ENCODE measurements at places on chromosomes 7 and 10. TPM values are rescaled to one million over a fixed set of nuclear protein-coding genes. Genes with fewer than 3 reads are reported as not detected.

KCNK18 gene
- total RNA-seq = not detected

CTAGE8 gene
- 2.5 TPM for total RNA-seq

ITGB8 gene
- 34.2 TPM for total RNA-seq

SCART1 gene
- 1.00 TPM for total RNA-seq

DDIT4 gene
- 165 TPM for total RNA-seq

GRCh38 chr7:84271543-84271942, 77.0 kb upstream of the SEMA3A start:
- H3K27me3 ChIP-seq = no peaks in the 10 kb centered on the region
- H3K4me1 ChIP-seq = peaks cover 10% of the 10 kb centered on the region
- no peak overlapping the region for H3K4me3 ChIP-seq
- H3K36me3 ChIP-seq = no peaks in the 10 kb centered on the region
- no peak overlapping the region for H3K27ac ChIP-seq

GRCh38 chr10:14530465-14530864, 199.7 kb upstream of the FRMD4A start:
- no peak for DNase-seq
- peak overlapping the region; percentile 52 for H3K27ac ChIP-seq
- H3K4me1 ChIP-seq = peaks cover 36% of the 10 kb centered on the region
- no peaks in the 10 kb centered on the region for H3K27me3 ChIP-seq
- no peak overlapping the region for H3K4me3 ChIP-seq

GRCh38 chr10:73773152-73773879, 8.5 kb upstream of the CHCHD1 start:
- DNase-seq = no peak
- H3K36me3 ChIP-seq = no peaks in the 10 kb centered on the region
- peak overlapping the region; percentile 99 for H3K27ac ChIP-seq
- no peaks in the 10 kb centered on the region for H3K27me3 ChIP-seq

DNA sequence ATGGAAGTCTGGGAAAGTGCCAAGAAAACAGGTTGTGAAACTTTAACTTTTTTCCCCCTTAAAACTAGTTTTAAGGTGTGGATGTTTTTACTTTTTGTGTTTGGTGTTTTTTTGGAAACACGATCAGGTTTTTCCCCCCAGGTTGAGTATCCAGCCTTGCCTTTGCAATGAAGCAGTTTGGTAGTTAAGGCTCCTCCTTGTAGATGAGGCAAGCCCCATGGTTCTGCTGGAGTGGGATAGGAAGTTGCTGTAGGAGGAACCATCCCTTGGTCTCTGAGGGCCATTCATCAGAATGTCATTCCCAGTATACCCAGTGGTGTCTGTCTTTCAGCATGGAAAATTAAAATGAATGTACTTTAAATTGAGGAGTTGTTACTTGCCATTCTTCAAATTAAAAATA, 2.7 kb downstream of the CUL1 start:
- DNase-seq = no peak
- peaks cover 39% of the 10 kb centered on the region for H3K4me1 ChIP-seq
- H3K27ac ChIP-seq = peak overlapping the region; percentile 100

- H3K27me3 ChIP-seq = no peaks in the 10 kb centered on the region
- H3K36me3 ChIP-seq = peaks cover 5% of the 10 kb centered on the region
These were observed 39.3 kb downstream of the SEPTIN7 start for GRCh38 chr7:35839860-35840854.

DNA sequence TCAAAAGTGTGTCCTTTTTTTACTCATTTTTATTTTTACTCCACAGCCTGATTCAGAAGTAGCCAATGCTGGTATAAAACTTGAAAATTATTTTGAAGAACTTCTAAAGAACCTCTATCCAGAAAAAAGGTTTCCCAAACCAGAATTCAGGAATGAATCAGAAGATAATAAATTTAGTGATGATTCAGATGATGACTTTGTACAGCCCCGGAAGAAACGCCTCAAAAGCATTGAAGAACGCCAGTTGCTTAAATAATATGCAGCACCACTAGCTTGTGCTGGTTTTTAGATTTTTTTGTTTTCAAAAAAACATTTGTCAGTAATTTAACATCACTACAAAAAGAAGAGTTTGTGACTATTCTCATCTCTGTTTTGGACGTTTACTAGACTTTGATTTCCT, 116.5 kb downstream of the SVOPL start:
- no peak for DNase-seq
- H3K4me1 ChIP-seq = no peaks in the 10 kb centered on the region
- no peaks in the 10 kb centered on the region for H3K27me3 ChIP-seq
- no peaks in the 10 kb centered on the region for H3K36me3 ChIP-seq

DNA sequence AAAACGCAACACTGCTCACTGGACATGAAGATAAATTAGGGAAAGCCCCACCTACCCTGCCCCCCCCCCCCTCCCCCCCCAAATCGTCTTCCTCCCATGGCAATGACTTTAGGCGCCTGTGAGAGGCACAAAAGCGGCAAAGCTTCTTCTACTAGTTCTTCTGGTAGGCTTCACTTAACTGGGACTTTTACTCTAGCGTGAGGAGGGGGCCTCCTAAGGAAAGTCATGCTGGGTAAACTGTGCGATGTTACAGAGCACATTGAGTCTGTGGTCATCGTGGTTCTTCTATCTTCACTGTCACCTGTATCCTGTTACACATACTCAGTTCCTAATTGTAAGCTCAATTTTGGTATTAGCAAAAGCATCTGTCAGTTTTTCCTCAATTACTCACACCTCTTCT, 25.1 kb downstream of the HSPB1 start:
- no peak for DNase-seq
- no peaks in the 10 kb centered on the region for H3K4me1 ChIP-seq
- no peaks in the 10 kb centered on the region for H3K36me3 ChIP-seq
- no peak overlapping the region for H3K27ac ChIP-seq

DNA sequence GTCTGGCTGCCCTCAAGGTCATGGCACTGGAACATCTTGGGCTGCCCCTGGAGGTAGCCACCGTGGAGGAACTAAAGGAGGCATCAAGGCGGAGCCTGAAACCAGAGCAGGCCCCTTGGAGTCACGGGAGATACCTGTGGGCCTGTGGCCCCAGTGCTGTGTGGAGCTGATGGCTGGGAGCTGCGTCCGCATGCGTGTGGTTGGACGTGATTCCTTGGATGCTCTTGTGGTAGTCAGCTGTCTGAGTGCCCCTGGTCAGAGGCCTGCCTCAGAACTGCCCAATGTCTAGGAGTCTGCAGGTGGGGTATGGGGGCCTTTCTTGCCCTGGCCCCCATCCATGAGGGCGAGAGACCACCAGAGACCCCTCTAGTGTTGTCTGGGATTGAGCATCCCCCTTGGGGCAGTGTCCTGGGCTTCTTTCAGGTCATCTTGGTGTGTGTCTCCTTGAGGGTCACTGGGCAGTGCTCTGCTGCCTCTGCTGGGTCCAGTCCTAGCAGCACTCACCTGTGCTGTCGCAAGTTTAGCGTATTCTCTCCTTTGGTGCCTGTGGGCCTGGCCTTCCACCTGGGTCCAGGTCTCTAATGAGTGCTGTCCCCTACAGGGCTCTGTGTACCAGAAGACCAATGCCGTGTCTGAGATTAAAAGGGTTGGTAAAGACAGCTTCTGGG, 8.1 kb downstream of the PGAM2 start:
- no peaks in the 10 kb centered on the region for H3K4me1 ChIP-seq
- no peak overlapping the region for H3K4me3 ChIP-seq
- no peaks in the 10 kb centered on the region for H3K36me3 ChIP-seq
- no peak for DNase-seq
- H3K27me3 ChIP-seq = no peaks in the 10 kb centered on the region

DNA sequence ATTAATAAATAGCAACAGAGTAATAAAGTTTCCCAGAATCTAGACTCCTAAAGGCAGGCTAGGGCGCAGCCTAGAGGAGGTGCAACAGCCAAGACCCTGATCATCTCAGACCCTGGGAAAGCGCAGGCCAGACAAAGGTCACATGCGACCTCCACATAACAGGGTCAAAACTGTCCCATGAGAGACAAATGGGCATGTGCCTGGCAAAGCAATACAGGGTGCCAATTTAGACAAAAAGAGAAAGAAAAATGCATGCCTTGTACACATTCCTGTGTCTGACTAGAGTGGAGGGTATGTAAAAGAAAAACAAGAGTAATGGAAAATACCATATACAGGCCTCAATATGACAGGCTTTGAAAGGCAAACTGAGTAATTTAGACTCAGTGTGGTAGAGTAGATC, 22.2 kb downstream of the MPP7 start:
- no peak for DNase-seq
- no peaks in the 10 kb centered on the region for H3K27me3 ChIP-seq
- H3K4me1 ChIP-seq = peaks cover 8% of the 10 kb centered on the region
- H3K36me3 ChIP-seq = no peaks in the 10 kb centered on the region
- no peak overlapping the region for H3K4me3 ChIP-seq

DNA sequence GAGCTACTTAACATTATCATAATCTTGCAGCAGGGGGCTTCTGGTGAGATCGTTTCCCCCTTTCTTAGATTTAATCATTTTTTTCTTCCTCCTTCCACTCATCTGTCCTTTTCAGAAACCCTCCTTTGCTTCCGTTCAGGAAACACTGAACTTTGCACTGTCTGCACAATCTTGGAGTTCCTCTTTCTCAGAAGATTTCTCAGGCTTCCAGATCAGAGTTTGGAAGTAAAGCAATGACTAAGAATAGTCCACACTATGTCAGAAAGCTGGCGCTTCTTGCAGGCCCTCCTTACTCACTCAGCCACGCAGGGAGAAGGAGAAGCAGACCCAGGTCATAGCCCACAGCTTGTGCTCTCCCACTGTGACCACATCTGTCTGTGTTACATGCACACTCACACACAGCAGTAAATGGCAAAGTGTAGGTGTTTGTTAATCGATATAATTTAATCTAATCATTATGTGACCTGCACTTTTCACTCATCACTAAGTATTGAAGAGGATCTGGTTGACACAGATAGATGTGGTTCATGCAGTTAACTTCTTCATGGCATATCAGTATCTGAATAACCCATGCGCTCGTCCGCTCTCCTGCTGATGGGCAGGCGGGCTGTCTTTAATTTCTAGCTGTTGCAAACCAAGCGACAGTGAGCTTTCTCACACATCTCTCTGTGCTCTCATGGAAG, 30.2 kb downstream of the ALOX5 start:
- no peak overlapping the region for H3K4me3 ChIP-seq
- no peak for DNase-seq
- no peaks in the 10 kb centered on the region for H3K4me1 ChIP-seq
- H3K27ac ChIP-seq = no peak overlapping the region

DNA sequence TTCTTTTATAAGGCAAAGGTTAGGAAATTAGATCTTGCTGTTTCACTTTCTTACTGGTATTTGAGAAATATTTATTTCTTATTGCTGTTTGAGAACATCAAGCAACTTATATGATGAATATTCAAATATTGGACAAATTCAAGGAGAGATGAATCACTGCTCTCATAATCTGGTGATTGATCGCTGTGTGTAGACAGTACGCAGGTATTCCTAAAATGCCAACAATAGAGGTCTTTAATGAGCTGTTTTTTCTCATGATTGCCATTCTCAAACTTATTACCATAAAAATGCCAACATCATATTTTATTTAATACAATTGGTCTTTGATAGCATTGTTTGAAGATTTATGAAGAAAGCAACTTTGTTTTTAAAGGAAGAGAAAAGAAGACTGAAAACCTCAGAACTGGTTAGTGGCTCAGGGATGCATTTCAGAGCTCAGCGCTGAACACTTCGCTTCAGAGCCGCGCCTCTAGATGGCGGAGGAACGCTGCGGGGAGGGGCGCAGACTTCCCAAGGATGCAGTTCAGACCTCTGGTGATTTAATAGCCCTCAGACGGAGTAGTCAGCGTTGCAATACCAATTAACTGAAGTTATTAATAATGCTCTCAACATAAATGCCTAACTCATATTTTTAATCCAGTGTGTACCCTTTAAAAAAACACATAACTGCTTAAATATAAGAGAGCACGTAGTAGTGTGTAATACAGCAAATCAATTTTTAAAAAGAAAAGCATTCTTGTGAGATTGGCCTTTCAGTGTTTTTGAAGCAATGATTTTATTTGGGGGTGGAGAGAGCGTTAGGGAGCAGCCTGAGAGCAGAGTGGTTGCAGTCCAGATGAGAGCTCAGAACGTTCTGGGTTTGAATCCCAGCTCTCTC, 38.5 kb upstream of the STEAP4 start:
- H3K36me3 ChIP-seq = no peaks in the 10 kb centered on the region
- H3K27ac ChIP-seq = no peak overlapping the region
- no peak overlapping the region for H3K4me3 ChIP-seq

- H3K4me3 ChIP-seq = no peak overlapping the region
- H3K27ac ChIP-seq = no peak overlapping the region
- H3K27me3 ChIP-seq = no peaks in the 10 kb centered on the region
These were observed 14.2 kb downstream of the TFR2 start for GRCh38 chr7:100627238-100627549.

GRCh38 chr7:124276005-124276622, 243.2 kb upstream of the TMEM229A start:
- no peak overlapping the region for H3K27ac ChIP-seq
- H3K36me3 ChIP-seq = no peaks in the 10 kb centered on the region
- DNase-seq = peak; percentile 41
- no peak overlapping the region for H3K4me3 ChIP-seq
- no peaks in the 10 kb centered on the region for H3K27me3 ChIP-seq
- H3K4me1 ChIP-seq = no peaks in the 10 kb centered on the region

DNA sequence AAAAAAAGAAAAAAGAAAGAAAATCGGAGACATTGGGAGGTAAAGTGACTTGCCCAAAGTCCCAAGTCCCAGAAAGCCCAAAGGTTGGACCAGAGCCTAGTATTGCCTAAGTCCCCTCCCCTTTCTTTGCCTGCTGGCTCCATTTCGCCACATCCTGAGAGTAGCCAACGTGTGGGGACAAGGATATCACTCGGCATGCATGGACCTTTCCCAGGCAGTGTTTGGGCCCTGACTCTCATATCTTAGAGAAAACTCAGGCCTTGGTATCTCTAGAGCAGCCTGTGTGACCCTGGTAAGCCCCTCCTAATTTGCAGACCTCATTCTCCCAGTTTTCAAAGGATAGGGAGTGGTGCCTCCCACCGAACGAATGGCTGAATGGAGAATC, 294.2 kb upstream of the ZMIZ1 start:
- H3K4me1 ChIP-seq = peaks cover 45% of the 10 kb centered on the region
- no peaks in the 10 kb centered on the region for H3K36me3 ChIP-seq
- peak overlapping the region; percentile 69 for H3K27ac ChIP-seq
- H3K4me3 ChIP-seq = no peak overlapping the region
- no peaks in the 10 kb centered on the region for H3K27me3 ChIP-seq
- no peak for DNase-seq

DNA sequence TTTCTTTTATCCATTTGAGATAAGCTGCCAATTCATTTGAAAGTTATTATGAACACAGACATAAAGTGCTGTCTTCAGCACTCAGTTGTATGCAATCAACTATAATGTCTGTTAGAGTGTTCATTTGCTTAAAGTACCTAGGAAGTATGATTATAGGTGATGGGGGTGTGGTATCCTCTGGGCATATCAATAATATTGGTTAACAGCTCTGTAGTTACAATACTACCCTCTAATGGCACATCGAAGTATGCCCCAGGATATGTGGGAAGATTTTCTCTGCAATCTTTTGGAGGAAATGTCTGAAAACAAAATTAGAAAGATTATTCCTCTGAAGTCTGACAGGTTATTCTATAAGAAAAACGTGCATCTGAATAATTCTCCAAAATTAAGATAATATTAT, 429.7 kb downstream of the ARL4A start:
- no peak overlapping the region for H3K4me3 ChIP-seq
- H3K4me1 ChIP-seq = no peaks in the 10 kb centered on the region
- no peak overlapping the region for H3K27ac ChIP-seq
- H3K27me3 ChIP-seq = no peaks in the 10 kb centered on the region

- no peaks in the 10 kb centered on the region for H3K27me3 ChIP-seq
- DNase-seq = no peak
- no peak overlapping the region for H3K4me3 ChIP-seq
These were observed 110.8 kb downstream of the REEP3 start for GRCh38 chr10:63631991-63632390.

GRCh38 chr7:155920068-155920461, 107.8 kb upstream of the SHH start:
- no peaks in the 10 kb centered on the region for H3K36me3 ChIP-seq
- H3K27me3 ChIP-seq = no peaks in the 10 kb centered on the region
- no peak overlapping the region for H3K4me3 ChIP-seq
- no peak for DNase-seq
- H3K27ac ChIP-seq = no peak overlapping the region
- peaks cover 14% of the 10 kb centered on the region for H3K4me1 ChIP-seq

All from hepatocyte (in vitro differentiated cells).